Substantia nigra (tissue), 51 donors: ENCODE measurements at places on chromosomes 3 and 15.

DNA sequence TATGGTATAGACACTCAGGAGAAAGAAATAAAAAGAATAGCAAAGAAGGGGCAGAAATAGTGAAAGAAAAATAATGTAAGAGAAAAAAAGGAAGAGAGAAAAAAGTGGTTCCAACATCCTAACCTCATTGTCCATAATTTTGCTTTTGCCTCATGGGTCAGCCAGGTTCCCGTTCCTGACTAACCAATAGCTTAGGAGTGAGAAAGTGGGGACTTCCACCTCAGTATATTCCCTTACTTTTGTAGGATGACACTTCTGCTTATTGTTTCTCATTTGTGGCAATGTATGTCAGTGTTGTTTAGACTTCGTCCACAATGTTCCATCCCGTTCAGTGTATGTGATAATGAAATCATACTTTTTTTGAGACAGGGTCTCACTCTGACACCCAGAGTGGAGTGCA lies 9.3 kb upstream of the SLC12A8 start:
- DNase-seq: no peak

DNA sequence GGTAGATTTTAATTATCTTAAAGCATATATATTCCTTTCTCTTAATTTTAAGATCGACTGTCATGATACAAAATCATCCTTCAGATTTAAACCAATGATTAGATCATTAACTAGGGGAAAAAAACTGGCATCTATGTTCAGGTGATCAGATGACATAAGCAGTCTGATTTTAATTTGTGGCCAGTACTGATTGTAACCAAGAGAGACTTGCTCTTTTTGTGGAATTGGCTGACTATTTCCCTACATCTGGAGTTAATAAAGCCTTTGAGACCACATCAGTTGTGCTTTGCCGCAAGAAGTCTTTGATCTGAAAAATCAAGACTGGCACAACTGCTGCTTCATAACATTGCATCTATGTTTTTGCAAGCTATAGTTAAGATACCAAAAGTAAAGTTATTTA lies 148.4 kb upstream of the CGNL1 start:
- DNase-seq: no peak

GRCh38 chr3:77329116-77329515 lies 289.2 kb downstream of the ROBO2 start:
- no peak for DNase-seq

GRCh38 chr15:101447168-101447533 lies 42.4 kb downstream of the PCSK6 start:
- DNase-seq: no peak

GRCh38 chr15:86063356-86064095 lies 16.1 kb upstream of the AGBL1 start:
- no peak for DNase-seq

- no peak for DNase-seq
These were observed 102.1 kb downstream of the VGLL4 start for GRCh38 chr3:11541321-11542303.

DNA sequence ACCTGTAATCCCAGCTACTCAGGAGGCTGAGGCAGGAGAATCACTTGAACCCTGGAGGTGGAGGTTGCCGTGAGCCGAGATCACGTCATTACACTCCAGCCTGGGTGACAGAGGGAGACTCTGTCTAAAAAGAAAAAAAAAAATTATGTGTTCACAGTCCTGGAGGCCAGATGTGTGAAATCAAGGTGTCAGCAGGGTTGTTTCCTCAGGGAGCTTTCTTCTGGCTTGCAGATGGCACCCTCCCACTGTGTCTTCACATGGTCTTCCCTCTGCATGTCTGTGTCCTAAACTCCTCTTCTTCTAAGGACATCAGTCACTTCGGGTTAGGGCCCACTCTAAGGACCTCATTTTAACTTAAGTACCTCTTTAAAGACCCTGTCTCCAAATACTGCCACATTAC lies 56.1 kb upstream of the UBE2E1 start:
- DNase-seq: no peak

DNA sequence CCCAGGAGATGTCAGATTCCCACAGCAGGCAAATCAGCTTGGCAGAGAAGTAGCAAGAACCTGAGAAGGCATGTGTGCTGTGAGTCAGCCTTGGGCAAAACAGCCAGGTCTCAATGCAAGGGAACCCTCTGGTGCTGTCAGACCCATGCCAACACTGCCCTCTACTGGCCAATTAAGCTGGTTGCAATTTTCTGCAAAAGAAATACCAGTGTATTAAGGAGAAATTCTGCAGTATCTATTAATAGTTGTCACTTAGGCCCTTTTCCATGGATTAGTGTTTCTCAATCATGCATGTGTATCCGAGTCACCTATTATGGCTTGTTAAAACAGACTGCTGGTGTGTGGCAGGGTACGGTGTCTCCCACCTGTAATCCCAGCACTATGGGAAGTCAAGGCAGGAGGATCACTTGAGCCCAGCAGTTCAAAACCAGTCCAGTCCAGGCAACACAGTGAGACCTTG lies 26.2 kb downstream of the MAP4 start:
- DNase-seq: peak; percentile 67

DNA sequence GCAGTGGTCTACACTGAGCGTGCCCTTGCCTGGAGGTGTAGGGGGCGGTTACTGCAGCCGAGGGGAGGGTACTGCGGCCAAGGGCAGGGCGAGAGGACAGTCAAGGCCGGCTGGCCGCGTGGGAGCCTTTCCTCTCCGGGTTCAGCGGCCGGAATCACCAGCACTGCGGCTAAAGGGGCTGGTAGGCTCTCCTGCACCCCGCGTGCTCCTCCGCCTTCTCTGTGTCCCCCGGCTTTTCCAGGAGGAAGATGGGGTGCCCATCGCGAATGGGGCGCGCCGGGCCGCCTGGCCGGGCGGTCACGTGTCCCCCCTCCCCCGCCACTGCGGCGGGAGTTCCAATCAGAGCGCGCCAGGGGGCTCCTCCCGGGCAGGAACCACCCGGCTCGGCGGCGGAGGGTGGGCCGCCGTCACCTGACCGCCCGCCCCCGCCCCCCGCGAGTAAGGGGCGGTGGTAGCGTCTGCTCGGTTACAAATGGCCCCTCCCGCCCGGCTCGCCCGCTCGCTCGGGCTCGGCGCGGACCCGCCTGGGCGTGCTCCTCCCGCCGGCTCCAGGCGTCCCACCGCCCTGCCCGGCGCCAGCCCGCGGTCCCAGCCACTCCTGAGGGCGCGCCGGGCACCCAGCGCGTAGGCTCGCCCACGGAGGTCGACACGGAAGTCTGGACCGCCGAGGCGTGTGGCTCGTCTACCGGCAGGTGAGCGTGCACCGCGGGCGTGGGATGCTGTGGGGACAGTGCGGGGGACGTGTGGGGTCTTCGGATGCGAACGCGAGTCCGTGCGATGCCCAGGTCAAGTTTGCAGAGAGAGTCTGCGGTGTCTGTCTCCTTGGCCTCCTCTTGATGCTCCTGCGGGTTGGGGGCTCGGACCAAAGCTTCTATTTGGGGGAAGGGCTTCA lies 242.6 kb upstream of the TOPAZ1 start:
- no peak for DNase-seq

DNA sequence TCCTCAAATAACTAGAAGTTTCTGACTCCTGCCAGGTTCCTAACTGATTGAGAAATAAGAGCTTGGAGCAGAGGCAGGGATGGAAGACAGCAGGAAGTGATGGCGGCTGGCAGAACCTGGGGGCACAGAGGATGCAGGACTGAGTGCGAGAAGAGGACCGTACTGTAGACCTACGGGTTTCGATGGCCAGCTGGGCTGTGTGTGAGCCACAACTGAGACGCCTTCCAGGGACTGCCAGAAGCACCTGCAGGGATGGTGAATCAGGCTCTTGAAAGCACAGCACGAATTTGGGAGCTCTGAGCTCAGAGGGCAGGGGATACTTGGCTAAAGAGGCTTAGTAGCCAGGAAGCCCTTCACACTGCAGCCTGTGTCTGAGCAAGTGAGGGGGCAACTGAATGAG lies 165.6 kb downstream of the ABHD5 start:
- no peak for DNase-seq
